Activated T-helper 1 cell treated with anti-CD3 and anti-CD28 coated beads, Interleukin-12 subunit alpha, Interleukin-12 subunit beta, Interleukin-2, Interleukin-4 antibody, amounts not matched to agents 30 ng/mL and 10 ng/mL and 1 ng/mL, durations not matched to agents 14 hours and 24 hours and 36 hours (primary cell): ENCODE measurements at places on chromosomes 4 and X. TPM values are rescaled to one million over a fixed set of nuclear protein-coding genes. Genes with fewer than 3 reads are reported as not detected.

The PPP2R2C gene
- not detected in 2 replicates for total RNA-seq

The FAM47E gene
- not detected in 2 replicates for total RNA-seq

The SHROOM2 gene
- total RNA-seq: not detected in 2 replicates

The SCLT1 gene
- 24.3 and 24.4 TPM in 2 replicates for total RNA-seq

The CD38 gene
- 148 and 152 TPM in 2 replicates for total RNA-seq

The FAM241A gene
- 6.7 and 7.1 TPM in 2 replicates for total RNA-seq

DNA sequence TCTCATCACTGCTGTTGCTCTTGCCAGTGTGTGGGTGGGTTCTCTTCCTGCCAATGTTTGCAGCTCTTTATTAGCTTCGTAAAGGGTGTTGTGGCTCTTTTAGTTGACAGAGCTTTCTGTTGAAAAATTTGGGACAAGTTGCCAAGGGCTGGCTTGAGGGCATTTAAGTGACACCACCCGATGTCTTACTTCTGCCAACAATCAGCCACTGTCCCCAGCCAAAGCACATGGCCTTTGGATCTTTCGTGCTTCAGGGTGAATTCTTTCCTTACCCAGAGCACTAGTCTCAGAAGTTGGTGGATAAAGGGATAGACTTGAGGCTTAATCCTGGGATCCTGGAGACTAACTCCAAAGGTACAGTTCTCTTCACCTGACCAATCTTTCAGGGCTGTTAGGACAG is 113.6 kb downstream of the SOX3 start:
- H3K27ac ChIP-seq: no peak overlapping the region
- DNase-seq: no peak
- H3K36me3 ChIP-seq: no peaks in the 10 kb centered on the region
- H3K4me3 ChIP-seq: no peak overlapping the region

DNA sequence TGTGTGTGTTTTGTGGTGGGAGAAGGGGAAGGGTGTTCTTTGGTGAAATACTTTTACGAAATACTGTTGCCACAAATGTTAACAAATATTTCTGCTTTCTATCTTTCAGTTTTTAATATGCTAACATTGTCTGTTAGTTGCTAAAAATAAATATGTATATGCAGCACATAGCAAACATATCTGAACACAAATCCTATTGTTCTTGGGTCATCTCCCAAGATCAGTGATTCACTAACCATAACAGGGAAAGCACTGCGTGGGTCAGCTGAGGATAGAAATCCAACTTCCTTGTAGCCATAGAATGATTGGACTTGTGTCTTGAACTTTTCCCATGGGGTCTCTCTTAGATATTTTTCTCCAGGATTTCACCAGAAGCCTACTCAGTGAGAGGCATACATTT is 250.3 kb upstream of the FAM47A start:
- no peak overlapping the region for H3K27ac ChIP-seq
- H3K27me3 ChIP-seq: no peaks in the 10 kb centered on the region
- H3K36me3 ChIP-seq: no peaks in the 10 kb centered on the region
- H3K4me1 ChIP-seq: no peaks in the 10 kb centered on the region

DNA sequence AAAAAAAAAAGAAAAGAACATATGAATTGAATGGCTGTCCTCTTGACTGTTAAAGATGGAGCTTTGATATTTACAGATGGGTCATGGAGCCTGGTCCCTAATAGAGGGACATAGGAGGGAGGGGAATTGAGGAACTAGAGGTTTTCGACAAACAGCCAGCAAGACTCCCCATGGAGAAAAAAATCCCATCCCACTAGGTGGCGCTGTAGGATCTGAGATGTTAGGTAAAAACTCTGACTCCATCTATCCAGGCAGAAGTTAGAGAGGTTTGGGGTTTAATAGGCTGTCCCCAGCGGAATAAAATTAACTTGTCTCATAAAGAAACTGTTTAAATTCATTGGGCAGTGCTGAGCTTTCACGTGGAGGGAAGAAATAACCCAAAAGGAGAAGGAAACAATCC is 45.9 kb downstream of the HMGB2 start:
- H3K36me3 ChIP-seq: no peaks in the 10 kb centered on the region
- no peak overlapping the region for H3K4me3 ChIP-seq
- peak; percentile 62 for DNase-seq

DNA sequence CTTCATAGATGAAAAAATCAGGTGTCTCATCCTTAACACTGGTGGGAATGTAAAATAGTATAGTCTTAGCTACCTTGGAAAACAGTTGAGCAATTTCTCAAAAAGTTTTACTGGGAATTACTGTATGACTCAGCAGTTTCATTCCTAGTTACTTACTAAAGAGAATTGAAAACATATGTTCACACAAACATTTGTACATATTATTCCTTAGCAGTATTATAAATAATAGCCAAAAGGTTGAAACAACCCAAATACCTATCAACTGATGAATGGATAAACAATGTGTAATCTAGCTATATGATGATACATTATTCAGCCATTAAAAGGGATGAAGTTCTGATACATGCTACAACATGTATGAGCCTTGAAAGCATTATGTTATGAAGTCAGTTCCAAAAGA is 41.7 kb downstream of the RBM46 start:
- DNase-seq: no peak
- peaks cover 2% of the 10 kb centered on the region for H3K27me3 ChIP-seq
- H3K36me3 ChIP-seq: no peaks in the 10 kb centered on the region
- H3K27ac ChIP-seq: no peak overlapping the region
- H3K4me3 ChIP-seq: no peak overlapping the region

GRCh38 chr4:156799121-156799589 is 172.4 kb downstream of the PDGFC start:
- no peaks in the 10 kb centered on the region for H3K27me3 ChIP-seq
- no peaks in the 10 kb centered on the region for H3K4me1 ChIP-seq
- no peak overlapping the region for H3K27ac ChIP-seq
- DNase-seq: no peak
- no peaks in the 10 kb centered on the region for H3K36me3 ChIP-seq
- H3K4me3 ChIP-seq: no peak overlapping the region

GRCh38 chr4:164304101-164304639 is 449.8 kb upstream of the SMIM31 start:
- DNase-seq: no peak
- no peaks in the 10 kb centered on the region for H3K4me1 ChIP-seq
- H3K4me3 ChIP-seq: no peak overlapping the region
- no peaks in the 10 kb centered on the region for H3K27me3 ChIP-seq
- no peak overlapping the region for H3K27ac ChIP-seq

DNA sequence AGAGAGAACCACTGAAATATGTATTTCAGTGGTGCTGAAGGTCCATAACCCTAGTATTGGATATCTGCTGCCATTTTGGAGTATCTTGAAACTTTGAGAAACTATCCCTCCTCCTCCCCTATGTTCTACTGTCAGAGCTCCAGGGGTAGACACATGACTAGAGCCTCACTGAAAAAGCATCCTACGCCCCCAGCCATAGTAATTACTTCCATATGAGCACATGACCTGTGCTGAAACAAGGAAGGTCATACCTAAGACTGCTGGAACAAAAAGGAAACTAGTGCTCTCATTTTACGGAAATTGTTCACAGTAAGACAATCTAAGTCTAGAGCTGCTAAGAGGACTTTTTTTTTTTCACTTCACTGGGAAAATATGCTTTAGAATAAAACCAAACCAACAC is 42.0 kb upstream of the MAPK10 start:
- H3K27me3 ChIP-seq: no peaks in the 10 kb centered on the region
- H3K36me3 ChIP-seq: no peaks in the 10 kb centered on the region
- H3K4me1 ChIP-seq: no peaks in the 10 kb centered on the region
- DNase-seq: no peak
- H3K4me3 ChIP-seq: no peak overlapping the region

- no peaks in the 10 kb centered on the region for H3K36me3 ChIP-seq
- H3K4me3 ChIP-seq: no peak overlapping the region
- no peaks in the 10 kb centered on the region for H3K4me1 ChIP-seq
- no peak overlapping the region for H3K27ac ChIP-seq
Measured at GRCh38 chrX:38570396-38570795, 9.1 kb downstream of the TSPAN7 start.

GRCh38 chrX:107700317-107700774 is 72.0 kb downstream of the PRPS1 start:
- H3K27ac ChIP-seq: no peak overlapping the region
- H3K4me3 ChIP-seq: no peak overlapping the region
- H3K36me3 ChIP-seq: peaks cover 2% of the 10 kb centered on the region
- peaks cover 10% of the 10 kb centered on the region for H3K4me1 ChIP-seq

GRCh38 chr4:179095585-179096221 is 1653.5 kb upstream of the AGA start:
- no peaks in the 10 kb centered on the region for H3K4me1 ChIP-seq
- no peak for DNase-seq
- H3K4me3 ChIP-seq: no peak overlapping the region

DNA sequence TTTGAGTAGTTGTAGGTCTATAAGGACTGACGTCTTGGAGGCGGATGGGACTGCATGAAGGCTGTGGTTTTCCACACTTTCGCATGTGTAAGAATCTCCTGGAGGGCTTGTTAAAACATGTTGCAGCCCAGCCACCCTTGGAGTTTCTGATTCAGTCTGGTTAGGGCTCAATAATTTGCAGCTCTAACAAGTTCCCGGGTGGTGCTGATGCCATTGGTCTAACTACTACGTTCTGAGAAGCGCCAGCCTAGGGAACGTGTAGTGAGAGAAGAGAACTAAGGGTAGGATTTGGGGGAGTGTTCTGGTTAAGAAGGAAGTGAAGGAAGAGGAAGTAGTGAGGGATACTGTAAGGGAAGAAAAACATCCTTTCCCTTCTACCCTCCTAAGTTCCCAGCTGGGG is 138.9 kb downstream of the LARP7 start:
- H3K4me3 ChIP-seq: no peak overlapping the region
- DNase-seq: no peak

DNA sequence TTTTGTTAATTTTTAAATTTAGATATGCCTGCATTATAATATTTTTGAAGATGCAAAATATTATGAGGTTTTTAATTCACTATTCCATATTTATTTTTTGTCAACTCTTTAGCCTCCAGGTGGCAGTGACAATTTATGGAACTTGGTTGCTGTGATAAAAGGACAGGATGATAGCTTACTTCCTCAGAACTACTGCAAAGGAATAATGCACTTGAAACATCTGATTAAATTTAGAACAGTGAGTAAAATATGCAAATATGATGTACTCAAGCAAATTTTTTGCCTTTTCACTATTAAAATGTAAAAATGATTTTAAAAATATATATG is 45.1 kb downstream of the SPATA4 start:
- DNase-seq: no peak
- H3K27me3 ChIP-seq: no peaks in the 10 kb centered on the region
- no peak overlapping the region for H3K4me3 ChIP-seq
- no peak overlapping the region for H3K27ac ChIP-seq
- H3K4me1 ChIP-seq: no peaks in the 10 kb centered on the region

GRCh38 chrX:49161632-49162031 is 926 bp upstream of the MAGIX start:
- H3K27me3 ChIP-seq: peaks cover 2% of the 10 kb centered on the region
- H3K36me3 ChIP-seq: no peaks in the 10 kb centered on the region
- H3K4me3 ChIP-seq: peak overlapping the region; percentile 15
